ENCODE measurements at places on chromosomes 6 and 20.

DNA sequence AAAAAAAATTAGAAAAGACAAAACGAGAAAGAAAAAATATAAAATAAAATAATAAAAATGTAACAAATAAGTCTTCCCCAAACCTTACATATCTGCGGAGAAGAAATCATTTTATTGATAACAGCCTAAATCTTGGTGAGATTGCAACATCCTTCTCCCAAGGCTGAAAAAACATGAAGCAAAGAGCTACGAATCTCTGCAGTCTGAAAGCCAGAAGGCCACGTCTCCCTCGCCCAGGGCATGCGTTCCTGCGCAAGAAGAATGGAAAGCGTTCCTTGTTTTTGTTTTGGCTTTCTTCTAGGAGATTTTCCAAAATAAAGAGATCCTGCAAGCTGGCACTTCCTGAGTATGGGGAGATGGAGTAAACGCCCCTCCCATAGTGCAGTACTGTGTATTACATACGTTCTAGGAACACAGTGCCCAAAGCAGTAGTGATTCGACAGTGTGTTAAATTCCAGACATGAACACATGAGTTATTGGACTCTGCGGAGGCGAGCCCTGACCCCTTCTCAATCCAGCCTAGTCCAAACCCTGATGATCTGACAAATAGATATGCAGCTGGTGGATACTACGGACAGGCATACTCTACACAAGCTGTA, 126.7 kb upstream of the RREB1 start:
- no peak for DNase-seq

DNA sequence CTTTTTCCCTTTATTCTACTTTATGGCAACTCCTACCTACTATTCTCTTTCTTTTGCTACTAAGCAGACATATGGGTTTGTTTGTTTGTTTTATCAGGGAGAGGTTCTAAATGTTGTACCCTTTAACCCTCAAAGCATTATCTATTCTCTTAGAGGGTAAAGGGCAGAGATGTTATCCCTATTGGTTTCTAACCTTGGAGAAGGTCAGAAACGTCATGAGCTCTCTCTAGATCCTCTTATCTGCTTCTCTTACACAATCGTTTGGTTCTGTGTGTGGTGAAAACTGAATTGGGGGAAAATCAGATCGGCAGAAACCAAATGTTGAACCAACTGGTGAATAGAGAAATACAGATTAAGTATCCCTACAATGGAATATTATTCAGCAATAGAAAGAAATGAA, 6.4 kb upstream of the MPC1 start:
- DNase-seq: no peak

GRCh38 chr20:17431621-17432364, 99.4 kb downstream of the BFSP1 start:
- peak; percentile 28 for DNase-seq

DNA sequence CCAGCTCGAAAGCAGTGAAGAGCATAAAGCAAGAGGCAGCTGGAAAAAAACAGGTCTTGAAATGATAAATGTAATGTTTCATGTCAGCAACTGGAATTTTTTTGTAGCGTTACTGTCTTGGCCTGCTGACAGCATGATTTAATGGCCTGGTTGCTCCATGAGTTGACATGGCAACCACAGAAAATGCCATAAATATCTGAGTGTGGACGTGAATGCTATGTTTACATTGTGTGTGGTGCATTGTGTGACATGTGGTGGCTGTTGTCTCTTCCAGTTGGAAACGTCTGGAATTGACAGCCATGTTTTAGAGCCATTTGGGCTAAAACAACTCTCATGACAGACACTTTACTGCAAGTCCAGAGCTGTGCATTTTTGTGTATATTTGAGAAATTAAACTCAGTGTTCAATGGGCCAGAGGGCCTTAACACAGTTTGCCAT, 170.0 kb downstream of the FOXA2 start:
- no peak for DNase-seq

GRCh38 chr6:110044096-110044495, 66.0 kb downstream of the GPR6 start:
- DNase-seq: no peak

- no peak for DNase-seq
These were observed 142.0 kb upstream of the PMEPA1 start for GRCh38 chr20:57851796-57852195.

GRCh38 chr6:37435816-37436215, 2.8 kb downstream of the CMTR1 start:
- DNase-seq: peak; percentile 8

DNA sequence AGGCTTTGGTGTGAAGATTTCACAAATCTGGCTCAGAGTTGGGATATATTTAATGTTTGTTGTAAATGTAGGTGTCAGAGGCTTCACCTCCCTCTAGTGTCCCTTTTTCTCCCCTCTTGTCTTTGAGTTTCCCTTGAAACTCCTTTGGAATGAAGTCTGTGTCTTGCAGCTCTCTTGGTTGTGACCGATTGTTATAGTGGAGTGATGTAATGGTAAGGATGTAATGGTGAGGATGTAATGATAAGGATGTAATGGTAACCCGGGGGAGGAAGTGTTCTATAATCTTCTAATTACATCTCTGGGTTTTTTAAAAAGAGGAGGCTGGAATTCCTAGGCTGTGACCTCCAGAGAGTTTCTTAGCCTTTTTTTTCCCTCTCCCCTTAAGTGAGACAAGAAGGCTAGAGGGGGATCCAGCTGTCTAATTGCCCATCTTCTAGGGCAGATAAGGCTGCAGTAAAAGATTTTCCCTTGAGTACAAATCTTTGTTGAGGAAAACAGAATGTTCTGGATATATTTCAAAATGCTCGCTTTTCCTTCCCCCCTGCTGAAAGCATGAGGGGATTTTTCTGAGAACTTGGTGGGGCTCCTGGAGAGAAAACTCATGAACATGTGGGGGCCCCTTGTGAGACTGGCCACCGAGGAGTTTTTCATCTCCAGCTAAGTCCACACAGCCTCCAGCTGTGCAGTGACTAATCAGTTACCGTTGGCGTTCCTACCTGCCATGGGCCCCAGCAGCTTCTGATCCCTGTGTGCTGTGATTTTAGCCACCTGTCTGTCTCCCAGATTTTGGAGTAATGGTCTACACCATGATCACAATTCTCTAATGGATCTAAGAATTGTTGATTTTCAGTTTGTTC, 156.7 kb upstream of the PMEPA1 start:
- DNase-seq: no peak
